Right lung (tissue), 10 donors: ENCODE measurements at places on chromosomes 3 and 15. TPM values are rescaled to one million over a fixed set of nuclear protein-coding genes. Genes with fewer than 3 reads are reported as not detected.
A peak's percentile ranks its signal among the peaks of the same experiment; 100 is the strongest.

GRCh38 chr3:79651536-79652065, 116.2 kb downstream of the ROBO1 start:
- no peak for DNase-seq

DNA sequence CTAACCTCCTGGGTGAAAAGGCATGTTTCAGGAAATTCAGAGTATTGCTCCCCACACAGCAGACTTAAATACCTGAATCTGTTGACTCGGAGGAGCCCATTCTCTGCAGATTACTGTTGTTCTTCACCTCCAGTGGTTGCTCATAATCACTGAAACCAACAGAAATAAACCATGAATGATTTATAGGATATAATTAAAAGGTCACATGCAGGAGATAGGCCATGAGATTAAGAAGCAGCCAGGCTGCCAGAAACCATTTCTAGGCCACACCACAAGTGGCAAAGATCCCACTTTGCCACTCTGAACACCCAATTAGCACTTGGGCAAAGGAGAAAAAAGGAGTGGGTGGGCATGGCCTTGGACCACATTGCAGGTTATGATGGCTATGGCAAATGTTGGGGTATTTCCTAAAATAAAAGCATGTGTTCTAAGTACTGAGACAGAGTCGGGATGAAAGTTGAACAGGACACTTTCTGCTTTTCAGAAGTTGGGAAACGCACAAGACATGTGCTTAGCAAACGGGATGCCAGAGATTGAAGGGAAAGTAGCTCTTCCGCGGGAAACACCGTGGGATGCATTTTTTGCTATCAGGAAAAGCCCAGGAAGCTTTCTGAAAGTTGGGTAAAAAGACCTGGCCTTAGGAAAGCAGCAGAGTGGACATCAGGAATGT, 1.5 kb downstream of the CDC25A start:
- DNase-seq = no peak

MKRN3 gene
- 3.6 TPM for polyA plus RNA-seq

DNA sequence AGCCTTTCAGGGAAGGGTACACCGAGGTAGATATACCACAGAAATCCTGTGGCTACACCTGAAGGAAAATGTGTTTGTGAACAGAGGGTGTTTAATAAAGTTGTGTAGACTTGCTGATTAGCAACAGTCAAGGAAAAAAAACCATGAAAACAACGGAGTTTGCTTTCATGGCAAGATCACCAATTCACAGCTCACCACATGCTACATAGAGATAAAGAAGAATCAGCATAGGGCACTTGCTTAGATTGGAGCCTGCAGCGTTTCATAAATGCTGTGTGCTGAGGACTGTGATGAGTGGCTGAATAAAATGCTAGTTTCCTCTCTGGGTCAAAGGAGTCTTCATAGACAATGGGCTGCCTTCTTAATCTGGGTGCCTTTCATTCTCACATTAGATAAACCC, 257.6 kb downstream of the SLC9A9 start:
- DNase-seq = no peak

DNA sequence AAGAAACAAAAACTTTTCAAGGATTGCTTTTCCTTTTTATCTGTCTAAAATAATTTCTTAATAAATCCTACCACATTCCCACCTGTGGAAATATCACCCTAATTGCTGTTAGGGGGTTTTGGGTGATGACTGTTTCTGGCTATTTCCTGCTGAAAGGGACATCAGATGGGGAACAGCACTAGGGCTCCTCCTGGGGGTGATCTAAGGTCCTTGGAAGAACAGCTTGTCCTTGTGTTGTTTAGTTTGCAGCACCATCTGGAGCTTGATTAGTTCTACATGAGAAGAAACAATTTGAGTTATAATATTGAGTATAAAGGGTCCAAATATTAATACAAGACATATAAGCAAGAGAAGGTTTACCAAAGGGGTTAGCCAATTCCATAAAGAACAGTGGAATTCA, 18.7 kb downstream of the OR5H15 start:
- DNase-seq = no peak

SNX33 gene
- 25.1 TPM for polyA plus RNA-seq

- peak; percentile 51 for DNase-seq
Measured at GRCh38 chr3:4271834-4272233, 31.3 kb upstream of the SETMAR start.

GRCh38 chr15:48388910-48389309, 57.7 kb downstream of the DUT start:
- DNase-seq = no peak

HRG gene
- 1.1 TPM for polyA plus RNA-seq

DNA sequence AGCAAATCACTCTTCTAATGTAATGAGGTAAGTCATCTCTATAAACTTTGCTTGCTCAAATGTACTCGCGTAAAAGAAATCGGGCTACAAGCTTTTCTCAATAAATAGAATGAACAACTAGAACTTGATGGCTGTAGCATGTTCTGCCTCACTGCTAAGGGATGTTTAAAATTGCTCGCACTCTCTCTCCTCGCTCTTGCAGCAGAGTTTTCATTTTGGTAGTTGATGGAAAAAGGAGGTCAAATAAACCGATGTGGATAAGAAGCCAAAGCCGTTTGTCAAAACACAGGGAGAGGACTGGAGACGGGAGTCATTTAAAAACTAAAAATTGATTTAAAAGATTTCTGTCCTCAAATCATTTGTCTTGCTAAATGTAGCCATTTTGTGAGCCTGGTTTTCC, 53.3 kb downstream of the ANXA2 start:
- DNase-seq = no peak

MOBP gene
- polyA plus RNA-seq = 0.51 TPM

- no peak for DNase-seq
Measured at GRCh38 chr15:63942486-63943365, 103.6 kb downstream of the DAPK2 start.

- peak; percentile 13 for DNase-seq
Measured at GRCh38 chr15:52527911-52528563, 643 bp downstream of the MYO5A start.

- no peak for DNase-seq
Measured at GRCh38 chr3:176987901-176988650, 209.2 kb downstream of the TBL1XR1 start.

DNA sequence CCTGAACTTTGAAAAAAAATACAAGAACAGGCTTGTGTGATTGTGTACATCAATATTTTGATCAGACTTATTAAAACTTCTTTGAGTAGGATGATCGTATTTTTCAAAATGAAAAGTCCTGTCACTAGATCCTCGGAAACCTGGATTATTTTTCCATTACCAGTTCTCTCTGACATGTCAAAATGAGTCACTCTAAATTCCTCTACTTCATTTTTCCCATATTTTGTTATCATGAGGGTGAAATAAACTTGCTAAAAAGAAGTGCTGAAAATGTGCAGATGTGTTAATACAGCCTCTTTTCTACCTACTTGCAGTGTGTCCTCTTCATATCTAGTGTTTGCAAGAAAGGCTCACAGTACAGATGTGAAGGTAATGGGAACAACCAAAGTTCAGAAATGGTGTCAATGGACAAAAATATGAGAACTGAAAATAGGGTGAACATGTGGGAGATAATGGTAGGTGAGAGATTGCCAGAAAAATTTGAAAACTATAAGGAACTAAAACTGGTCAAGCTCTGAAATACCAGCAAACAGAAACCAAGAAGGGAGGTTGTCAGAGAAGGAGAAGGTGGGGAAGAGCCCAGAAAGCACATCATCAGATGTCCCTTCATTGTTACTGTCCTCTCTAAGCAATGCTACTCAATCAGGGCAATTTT, 108.2 kb downstream of the EOMES start:
- no peak for DNase-seq

GRCh38 chr15:78750566-78750965, 60.7 kb downstream of the ADAMTS7 start:
- no peak for DNase-seq

DNA sequence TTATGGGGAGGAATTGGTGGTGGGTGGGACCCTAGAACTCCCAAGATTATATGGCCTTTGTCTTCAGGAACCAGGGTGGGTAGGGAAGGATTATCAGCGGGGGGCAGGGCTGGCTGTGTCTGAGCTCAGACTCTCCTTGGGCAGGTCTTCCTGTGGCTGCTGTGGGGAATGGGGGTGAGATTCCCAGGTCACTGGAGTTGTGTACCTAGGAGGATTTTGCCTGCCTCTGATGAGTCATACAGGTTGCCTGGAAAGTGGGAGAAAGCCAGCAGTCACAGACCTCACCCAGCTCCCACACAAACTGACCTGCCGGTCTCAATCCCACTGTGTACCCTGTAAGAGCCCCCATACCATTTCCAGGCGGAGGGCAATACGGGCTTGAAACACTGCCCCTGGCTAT, 209.9 kb upstream of the CNTN3 start:
- DNase-seq = no peak

DNA sequence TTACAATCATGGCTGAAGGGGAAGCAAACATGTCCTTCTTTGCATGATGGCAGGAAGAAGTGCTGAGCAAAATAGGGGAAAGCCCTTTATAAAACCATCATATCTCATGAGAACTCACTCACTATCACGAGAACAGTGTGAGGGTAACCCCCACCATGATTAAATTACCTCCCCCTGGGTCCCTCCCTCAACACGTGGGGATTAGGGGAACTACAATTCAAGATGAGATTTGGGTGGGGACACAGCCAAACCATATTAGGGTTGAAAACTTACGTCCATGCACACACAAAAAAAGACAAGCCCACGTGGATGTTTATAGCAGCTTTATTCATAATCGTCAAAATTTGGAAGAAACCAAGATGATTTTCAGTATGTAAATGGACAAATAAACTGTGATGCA, 72.3 kb downstream of the RPL22L1 start:
- no peak for DNase-seq

TRAT1 gene
- 0.29 TPM for polyA plus RNA-seq

GRCh38 chr15:39269352-39269751, 311.5 kb upstream of the THBS1 start:
- no peak for DNase-seq

- DNase-seq = no peak
Measured at GRCh38 chr3:94305835-94306611, 243.2 kb downstream of the NSUN3 start.

NANOGP8 gene
- polyA plus RNA-seq = 0.41 TPM

DNA sequence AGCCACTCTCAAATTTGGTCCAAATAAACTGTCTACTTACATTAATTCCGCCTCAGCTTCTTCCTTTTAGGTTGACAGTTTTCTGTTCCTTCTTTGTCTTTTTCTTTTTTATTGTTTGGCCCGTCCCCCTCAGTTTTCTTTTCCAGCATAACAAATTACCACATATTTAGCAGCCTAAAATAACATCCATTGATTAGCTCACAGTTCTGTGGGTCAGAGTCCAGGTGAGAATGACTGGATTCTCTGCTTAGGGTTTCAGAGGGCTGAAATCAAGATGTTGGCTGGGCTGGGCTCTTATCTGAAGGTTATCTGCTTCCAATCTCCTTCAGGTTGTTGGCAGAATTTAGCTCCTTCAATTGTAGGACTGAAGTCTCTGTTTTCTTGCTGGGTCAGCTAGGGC, 24.6 kb upstream of the LCTL start:
- DNase-seq = no peak

DUOXA2 gene
- polyA plus RNA-seq = not detected

- no peak for DNase-seq
Measured at GRCh38 chr3:151214459-151214858, 11.4 kb upstream of the GPR171 start.

DNA sequence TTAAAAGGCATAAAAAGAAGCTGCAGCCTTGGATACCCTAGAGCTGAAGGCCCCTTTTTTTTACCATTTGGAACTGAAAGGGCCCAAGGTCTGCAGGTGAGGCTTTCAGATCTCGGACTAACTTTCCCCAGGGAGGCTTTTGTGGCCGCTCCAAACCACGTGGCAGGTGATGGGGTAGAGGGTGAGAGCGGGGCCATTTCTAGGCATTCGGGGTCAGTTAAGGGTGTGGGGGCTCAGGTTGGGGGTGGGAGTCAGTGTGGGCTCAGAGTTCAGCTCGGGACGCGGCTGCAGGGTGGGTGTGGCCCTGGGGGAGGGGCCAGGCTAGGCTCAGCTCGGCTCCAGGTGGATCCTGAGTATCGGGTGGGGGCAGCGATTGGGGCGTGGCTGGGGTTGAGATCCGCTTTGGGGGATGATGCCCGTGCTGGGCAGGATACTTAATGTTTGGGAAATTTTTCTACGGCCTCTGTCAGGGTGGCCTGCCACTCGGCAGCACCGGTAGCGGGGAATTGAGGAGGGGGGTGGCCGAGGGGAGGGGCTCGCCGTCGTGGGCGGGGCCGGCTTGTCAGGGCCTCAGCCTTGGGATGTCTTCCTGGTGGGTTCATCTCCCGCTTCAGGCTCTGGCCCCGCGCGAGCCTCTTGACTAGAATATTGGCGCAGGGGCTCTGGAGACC, 2.5 kb downstream of the KLF13 start:
- DNase-seq = no peak

DNA sequence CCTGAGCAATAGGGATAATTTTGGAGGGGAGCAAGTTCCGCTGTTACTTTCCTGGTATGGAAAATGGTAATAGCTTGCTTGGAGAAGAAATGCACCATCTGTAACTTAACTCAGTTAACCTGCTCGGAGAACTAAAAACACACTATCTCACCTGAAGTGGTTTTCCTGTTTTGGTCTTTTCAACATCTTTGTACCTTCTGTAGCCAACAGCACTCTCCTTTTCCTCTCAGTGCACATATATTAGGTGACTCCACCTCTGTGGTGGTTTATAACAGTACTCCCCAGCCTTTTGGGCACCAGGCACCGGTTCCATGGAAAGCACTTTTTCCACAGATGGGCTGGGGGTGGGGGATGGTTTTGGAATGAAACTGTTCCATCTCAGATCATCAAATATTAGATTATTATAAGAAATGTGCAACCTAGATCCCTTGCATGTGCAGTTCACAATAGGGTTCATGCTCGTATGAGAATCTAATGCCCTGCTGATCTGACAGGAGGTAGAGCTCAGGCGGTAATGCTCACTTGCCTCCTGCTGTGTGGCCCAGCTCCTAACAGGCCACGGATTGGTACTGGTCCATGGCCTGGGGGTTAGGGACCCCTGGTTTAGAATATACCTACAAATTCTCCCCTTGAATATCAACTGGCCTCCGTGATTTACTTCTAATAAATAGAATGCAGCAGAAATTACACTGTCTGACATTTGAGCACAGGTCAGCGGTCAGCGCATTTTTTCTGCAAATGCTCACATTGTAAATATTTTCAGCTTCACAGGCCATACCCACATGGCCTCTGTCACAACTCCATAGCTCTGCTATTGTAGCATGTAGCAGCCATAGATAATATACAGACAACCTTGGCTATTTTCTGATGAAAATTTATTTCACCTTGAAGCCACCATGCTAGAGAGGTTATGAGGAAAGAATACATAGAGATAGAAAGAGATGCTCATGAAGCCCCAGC, 83.8 kb upstream of the SUCLG2 start:
- DNase-seq = no peak

RGMA gene
- 12.9 TPM for polyA plus RNA-seq

CELF6 gene
- polyA plus RNA-seq = 3.2 TPM

CHRNA7 gene
- 19.5 TPM for polyA plus RNA-seq

DNA sequence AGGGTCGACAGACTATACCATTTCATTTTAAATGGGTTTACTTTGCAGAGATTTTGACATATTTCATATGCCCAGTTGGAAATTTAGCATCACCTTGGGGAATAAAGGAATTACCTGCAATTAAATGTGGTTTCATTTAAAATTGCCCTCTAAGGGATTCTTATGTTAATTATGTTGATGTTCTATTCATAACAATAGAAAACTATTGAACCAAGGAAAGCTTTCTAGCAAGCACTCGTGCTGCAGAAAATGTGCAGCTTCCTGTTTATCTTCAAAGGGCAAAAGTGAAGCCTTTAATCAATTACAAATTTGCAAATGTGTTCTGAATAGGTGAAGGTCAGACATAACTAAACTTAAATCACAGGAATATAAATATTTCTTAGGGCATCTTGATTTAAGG, 352.1 kb downstream of the CHST2 start:
- DNase-seq = no peak
